Cerebellum (tissue), 4 donors: ENCODE measurements at places on chromosomes 11 and 22.

- no peak for DNase-seq
Measured at GRCh38 chr22:36233796-36234195, 5.5 kb downstream of the APOL2 start.

DNA sequence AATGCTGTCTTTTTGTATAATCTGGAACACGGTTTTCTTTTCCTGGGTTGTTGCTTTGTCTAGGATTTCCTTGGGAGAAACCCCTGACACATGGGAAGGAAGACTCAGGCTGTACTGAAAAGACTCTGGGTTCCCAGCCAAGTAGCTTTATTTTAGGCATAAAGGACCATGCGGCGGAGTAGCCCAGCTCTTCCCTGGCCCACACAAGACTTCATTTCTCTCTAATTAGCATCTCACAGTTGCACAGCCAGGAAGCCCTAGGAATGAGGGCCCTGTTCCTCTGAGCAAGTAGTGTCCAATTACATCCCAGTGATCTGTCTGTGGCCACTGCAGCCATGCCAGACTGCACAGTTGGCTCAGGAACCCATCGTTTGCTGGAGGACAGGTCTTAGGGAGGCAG is 319.5 kb downstream of the TENM4 start:
- DNase-seq: no peak

GRCh38 chr11:107713009-107713408 is 1.2 kb upstream of the SLN start:
- DNase-seq: peak; percentile 32

DNA sequence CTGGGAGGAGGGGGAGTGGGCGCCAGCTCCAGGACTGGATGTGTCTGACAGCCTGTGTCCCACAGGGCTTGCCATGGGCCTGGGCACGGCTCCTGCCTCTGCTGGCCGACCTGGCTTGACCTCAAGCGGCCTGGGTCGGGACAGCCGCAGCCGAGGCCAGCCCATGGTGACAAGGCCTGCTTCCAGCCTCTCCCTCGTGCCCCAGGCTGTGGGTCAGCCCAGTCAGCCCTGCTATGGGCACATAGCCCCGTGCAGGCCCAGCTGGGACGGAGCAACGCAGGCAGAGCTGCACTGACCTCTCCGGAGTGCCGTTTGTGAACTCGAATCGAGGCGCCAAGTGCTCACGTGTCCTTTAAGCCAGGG is 17.9 kb downstream of the OSBPL5 start:
- DNase-seq: no peak

GRCh38 chr22:30015846-30016245 is 64.4 kb upstream of the HORMAD2 start:
- DNase-seq: no peak

DNA sequence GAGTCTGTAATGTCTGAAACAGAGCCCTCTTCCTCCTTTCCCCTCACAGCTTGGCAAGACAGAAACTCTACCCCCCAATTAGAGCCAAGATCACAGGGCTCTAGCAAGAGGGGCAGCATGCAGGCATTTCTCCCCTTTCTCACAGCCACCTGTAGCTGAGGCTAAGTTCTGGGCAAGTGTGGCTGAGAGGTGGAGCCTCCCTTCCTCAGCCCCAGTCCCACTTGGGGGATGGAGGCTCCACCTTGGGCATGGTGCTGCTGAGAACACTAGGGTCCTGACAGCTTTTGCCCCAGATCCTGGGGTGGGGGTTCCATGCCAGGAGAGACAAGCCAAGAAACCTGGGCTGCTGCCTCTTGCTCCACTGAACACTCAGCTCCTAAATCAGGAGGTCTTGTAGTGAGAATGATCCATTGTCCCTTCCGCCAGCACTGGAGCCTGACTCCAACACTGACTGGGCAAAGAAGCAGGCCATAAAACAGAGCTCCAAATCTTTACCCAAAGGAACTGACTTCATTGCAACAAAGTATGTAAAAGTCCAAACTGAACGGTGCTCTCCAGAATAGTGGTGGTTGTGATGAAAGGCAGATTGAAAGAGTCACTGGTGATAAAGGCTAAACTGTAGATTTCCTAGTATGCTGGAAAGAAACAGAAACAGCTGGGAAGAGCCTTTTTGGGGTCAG is 25.6 kb downstream of the NARS2 start:
- no peak for DNase-seq

GRCh38 chr11:78338138-78338537 is 79.5 kb downstream of the GAB2 start:
- no peak for DNase-seq

GRCh38 chr11:12787847-12788246 is 113.6 kb downstream of the TEAD1 start:
- no peak for DNase-seq

- peak; percentile 66 for DNase-seq
Measured at GRCh38 chr22:40449676-40450035, 79.3 kb downstream of the SGSM3 start.

GRCh38 chr11:60500276-60500910 is 7.8 kb downstream of the MS4A12 start:
- no peak for DNase-seq

- DNase-seq: peak; percentile 8
Measured at GRCh38 chr11:118010738-118011461, 24.7 kb downstream of the IL10RA start.

DNA sequence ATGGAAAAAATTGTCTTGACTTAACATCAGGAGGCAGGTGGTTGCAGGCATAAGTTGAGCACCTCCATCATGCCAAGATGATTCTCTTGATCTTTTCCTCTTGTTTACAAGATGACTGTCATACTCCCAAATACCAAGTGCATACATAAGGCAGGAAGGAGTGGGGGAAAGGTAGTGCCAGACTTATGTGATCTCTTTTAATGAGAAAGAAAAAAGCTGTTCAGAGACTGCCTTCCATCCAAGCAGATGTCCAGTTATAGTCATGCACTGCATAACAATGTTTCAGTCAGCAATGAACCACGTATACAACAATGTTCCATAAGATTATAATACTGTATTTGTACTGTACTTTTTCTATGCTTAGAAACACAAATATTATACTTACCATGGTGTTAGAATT is 135.7 kb downstream of the EHF start:
- no peak for DNase-seq

GRCh38 chr11:74532501-74533246 is 39.1 kb upstream of the LIPT2 start:
- DNase-seq: no peak
